Right lobe of liver (tissue), 6 donors: ENCODE measurements at places on chromosomes 13 and 19. TPM values are rescaled to one million over a fixed set of nuclear protein-coding genes. Genes with fewer than 3 reads are reported as not detected.

The ZNF773 gene
- 2.6 TPM for total RNA-seq

The FFAR2 gene
- total RNA-seq, result 0.64 TPM

The NDUFA13 gene
- 28.3 TPM for total RNA-seq

The GNA15 gene
- 0.31 TPM for total RNA-seq

The ZNF224 gene
- 13.6 TPM for total RNA-seq

The TPTE2 gene
- total RNA-seq, result not detected

The ERCC2 gene
- 13.7 TPM for total RNA-seq

The SMIM44 gene
- not detected for total RNA-seq

- H3K27ac ChIP-seq, result no peak overlapping the region
- H3K4me3 ChIP-seq, result no peak overlapping the region
- H3K27me3 ChIP-seq, result no peaks in the 10 kb centered on the region
- no peak for DNase-seq
- no peaks in the 10 kb centered on the region for H3K36me3 ChIP-seq
Observed at GRCh38 chr13:44240611-44241145, 132.9 kb upstream of the SERP2 start.

GRCh38 chr19:8528500-8528899 lies 14.5 kb upstream of the ZNF414 start:
- H3K36me3 ChIP-seq, result no peaks in the 10 kb centered on the region
- H3K27me3 ChIP-seq, result no peaks in the 10 kb centered on the region
- H3K4me3 ChIP-seq, result no peak overlapping the region
- H3K4me1 ChIP-seq, result no peaks in the 10 kb centered on the region
- no peak for DNase-seq

- DNase-seq, result no peak
- no peak overlapping the region for H3K4me3 ChIP-seq
- no peaks in the 10 kb centered on the region for H3K4me1 ChIP-seq
- no peak overlapping the region for H3K27ac ChIP-seq
- no peaks in the 10 kb centered on the region for H3K27me3 ChIP-seq
Observed at GRCh38 chr13:25871389-25872125, 180.3 kb downstream of the SHISA2 start.

GRCh38 chr13:98150832-98151479 lies 8.1 kb downstream of the FARP1 start:
- no peaks in the 10 kb centered on the region for H3K27me3 ChIP-seq
- no peak for DNase-seq
- no peak overlapping the region for H3K4me3 ChIP-seq
- H3K27ac ChIP-seq, result no peak overlapping the region
- H3K4me1 ChIP-seq, result no peaks in the 10 kb centered on the region

DNA sequence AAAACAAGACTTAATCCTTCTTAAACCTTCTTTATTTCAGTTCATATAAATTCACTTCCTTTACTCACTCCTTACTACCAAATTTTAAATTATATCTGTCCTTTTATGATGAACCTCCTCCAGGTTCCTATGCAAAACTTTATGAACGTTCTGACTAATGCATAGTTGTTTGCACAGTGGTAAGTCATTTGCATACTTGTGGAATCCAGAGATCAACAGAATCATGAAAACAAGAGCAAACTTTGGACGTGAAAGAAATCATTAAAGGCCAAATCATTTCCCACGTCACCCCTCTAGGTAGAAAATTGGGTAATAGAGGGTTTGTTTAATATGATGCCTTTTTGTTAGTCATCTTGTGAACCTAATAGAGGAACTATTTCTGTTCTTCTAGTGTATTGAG lies 32.3 kb upstream of the MYCBP2 start:
- peaks cover 12% of the 10 kb centered on the region for H3K4me1 ChIP-seq
- H3K27me3 ChIP-seq, result no peaks in the 10 kb centered on the region
- no peak overlapping the region for H3K27ac ChIP-seq
- no peaks in the 10 kb centered on the region for H3K36me3 ChIP-seq
- H3K4me3 ChIP-seq, result no peak overlapping the region

GRCh38 chr13:59906413-59907049 lies 257.2 kb downstream of the DIAPH3 start:
- H3K27me3 ChIP-seq, result no peaks in the 10 kb centered on the region
- no peaks in the 10 kb centered on the region for H3K4me1 ChIP-seq
- H3K27ac ChIP-seq, result no peak overlapping the region
- DNase-seq, result no peak
- H3K4me3 ChIP-seq, result no peak overlapping the region

GRCh38 chr13:26074706-26075105 lies 22.9 kb upstream of the SHISA2 start:
- DNase-seq, result no peak
- no peak overlapping the region for H3K4me3 ChIP-seq
- H3K36me3 ChIP-seq, result no peaks in the 10 kb centered on the region
- H3K27ac ChIP-seq, result no peak overlapping the region
- no peaks in the 10 kb centered on the region for H3K27me3 ChIP-seq
- H3K4me1 ChIP-seq, result no peaks in the 10 kb centered on the region

GRCh38 chr19:46356149-46357055 lies 9.5 kb downstream of the PPP5C start:
- no peak for DNase-seq
- no peak overlapping the region for H3K4me3 ChIP-seq
- peak overlapping the region; percentile 80 for H3K27ac ChIP-seq
- H3K36me3 ChIP-seq, result peaks cover 12% of the 10 kb centered on the region

DNA sequence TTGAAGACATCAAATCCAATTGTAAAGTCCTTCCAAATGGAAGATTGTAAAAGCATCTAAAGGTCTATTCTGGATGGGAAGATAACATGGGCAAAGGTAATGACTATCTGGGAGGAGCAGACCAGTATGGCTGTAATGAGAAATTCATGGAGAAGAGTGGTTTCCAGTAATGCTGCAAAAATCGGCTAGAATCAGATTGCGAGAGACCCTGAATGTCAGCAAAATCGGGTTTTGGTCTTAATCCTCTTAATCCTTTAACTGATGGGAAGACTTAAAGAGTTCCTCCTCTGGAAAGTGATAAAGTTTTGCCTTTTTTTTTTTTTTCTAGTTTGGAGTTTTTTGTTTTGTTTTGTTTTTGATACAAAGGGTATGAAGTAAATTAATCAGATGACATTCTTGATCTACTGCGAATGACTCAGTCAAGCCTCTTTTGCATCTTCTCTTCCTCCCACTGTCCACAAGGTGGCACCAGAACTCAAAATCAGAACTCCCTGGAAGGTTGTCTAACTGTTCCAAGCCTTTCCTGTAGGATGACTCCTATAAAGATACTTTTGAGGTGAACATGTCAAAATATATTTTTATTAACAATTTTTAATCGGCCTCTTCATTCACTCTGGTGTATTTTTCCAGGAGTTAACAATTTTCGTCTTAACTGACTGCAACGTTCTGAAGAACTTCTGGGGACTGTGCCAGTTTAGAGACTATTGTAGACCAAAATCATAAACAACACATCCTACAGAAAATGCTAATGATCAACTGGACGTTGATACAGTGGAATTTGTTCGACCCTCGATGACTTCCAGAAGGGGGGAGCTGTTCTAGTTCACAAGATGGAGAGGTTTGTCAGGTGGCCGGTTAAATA lies 213.3 kb upstream of the MIR17HG start:
- no peaks in the 10 kb centered on the region for H3K36me3 ChIP-seq
- H3K4me3 ChIP-seq, result no peak overlapping the region
- no peaks in the 10 kb centered on the region for H3K27me3 ChIP-seq
- no peaks in the 10 kb centered on the region for H3K4me1 ChIP-seq

- no peak overlapping the region for H3K4me3 ChIP-seq
- H3K36me3 ChIP-seq, result no peaks in the 10 kb centered on the region
- no peak for DNase-seq
- no peaks in the 10 kb centered on the region for H3K27me3 ChIP-seq
Observed at GRCh38 chr13:30800107-30800506, 64.8 kb downstream of the ALOX5AP start.

DNA sequence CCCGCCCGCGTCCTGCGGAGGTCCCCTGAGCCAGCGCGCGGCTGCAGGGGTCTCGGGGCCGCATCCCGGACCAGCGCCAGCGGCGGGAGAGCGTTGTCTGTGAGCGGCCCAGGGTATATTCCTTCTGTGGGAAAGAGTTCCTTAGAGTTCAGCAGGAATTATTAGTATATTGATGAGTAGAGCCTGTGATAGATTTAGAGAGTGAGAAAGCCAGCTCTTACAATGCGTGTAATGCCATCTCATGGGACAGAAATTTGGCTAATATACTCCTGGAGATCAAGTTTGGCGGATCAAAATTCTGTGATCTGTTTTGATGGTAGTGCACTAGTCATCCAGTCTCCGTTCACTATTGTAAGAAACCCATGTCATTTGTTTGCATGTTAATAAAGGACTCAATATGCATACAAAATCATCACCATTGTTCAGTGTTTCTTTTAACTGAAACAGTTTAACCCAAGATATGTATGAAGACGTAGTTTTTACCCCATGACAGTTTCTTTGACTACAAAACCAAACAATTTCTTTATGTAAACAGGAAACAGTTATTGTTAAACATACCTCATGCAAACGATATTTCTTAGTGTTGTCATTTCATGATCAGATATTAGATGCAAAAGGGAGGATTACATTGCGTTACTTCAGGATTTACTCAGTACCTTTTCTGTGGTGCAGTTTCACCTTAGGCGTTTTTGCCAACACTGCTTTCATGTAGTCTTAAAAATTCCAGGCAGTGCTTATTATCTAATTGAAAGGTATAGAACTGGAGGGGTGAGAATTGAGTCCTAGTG lies 9.9 kb downstream of the TNFRSF19 start:
- H3K27me3 ChIP-seq, result no peaks in the 10 kb centered on the region
- no peak for DNase-seq
- H3K36me3 ChIP-seq, result no peaks in the 10 kb centered on the region
- no peak overlapping the region for H3K27ac ChIP-seq
- H3K4me3 ChIP-seq, result peak overlapping the region; percentile 86
- no peaks in the 10 kb centered on the region for H3K4me1 ChIP-seq

- H3K27me3 ChIP-seq, result no peaks in the 10 kb centered on the region
- no peak for DNase-seq
- H3K36me3 ChIP-seq, result no peaks in the 10 kb centered on the region
- no peak overlapping the region for H3K27ac ChIP-seq
Observed at GRCh38 chr13:37878921-37879320, 9.3 kb upstream of the TRPC4 start.

DNA sequence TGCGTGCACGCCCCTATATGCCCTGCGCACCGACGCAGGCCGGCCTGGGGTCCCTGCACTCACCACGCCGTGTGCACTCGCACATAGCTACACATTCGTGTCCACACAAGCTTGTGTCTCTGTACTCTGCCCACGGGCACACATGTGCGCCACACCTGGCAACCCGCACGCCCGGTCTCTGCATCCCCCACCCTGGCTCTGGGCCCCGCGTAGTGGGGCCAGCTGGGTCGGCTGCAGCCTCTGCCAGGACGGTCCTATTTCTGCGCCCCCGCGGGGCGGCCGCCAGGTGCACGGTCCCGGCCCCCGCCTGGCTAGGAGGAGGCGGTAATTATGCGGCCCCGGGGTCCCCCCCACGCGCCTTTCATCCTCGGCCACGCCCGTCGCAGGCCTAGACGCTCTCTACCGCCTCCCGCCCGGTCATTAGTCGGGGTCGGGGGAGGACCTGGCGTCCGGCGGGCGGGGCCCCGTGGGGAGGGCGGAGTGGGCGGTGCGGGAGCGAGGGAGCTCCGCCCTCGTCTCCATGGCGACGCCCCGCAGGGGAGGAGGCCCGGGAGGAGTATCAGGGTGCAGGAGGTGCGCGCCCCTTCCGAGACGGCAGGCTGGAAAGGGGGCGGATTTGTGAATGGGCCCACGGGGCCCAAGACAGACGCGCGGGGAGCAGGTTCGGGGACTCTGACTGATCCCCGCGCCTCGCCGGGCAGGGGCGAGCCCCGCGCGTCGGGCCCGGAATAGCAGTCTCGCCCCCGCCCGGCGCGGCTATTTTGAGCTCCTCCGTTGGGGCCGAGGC lies 2.8 kb upstream of the CIRBP start:
- H3K27ac ChIP-seq, result peak overlapping the region; percentile 47
- peak; percentile 96 for DNase-seq
- H3K27me3 ChIP-seq, result no peaks in the 10 kb centered on the region
- H3K4me1 ChIP-seq, result peaks cover 46% of the 10 kb centered on the region
- H3K36me3 ChIP-seq, result peaks cover 3% of the 10 kb centered on the region

DNA sequence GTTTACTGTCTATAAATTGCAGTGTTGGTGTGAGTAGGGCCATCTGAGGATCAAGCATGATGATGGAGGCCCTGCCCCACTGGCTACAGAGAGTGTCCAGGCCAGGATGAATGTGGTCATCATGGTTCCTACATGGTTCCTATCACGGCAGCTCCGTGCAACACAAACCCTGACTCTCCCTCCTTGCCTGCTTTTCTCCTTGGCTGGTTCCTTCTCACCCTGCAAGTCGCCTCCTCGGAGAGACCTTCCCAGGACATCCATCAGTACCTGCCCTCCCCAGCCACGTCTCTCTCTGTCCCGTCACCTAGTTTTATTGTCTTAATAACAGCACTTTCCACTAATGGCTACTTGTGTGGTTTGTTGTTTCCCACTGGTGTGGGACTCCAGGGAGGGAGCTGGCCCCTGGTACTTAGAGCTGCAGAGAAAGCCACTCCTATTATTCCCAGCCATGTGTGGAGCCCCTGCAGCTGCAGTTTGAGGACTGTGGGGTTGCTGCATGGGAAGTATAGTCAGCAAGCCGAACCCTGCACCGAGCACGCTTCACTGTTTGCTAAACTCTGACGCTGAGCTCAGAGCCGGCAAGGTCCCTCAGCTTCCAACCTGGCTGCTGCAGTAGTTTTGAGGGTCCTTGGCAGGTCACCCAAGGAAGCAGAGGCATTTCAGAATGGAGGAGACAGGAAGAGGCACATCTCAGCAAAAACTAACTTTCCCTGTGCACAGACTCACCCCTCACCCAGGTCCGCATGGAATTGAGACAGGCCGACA lies 146.4 kb upstream of the VSTM2B start:
- H3K4me1 ChIP-seq, result no peaks in the 10 kb centered on the region
- peak; percentile 17 for DNase-seq
- H3K27ac ChIP-seq, result no peak overlapping the region

- no peak overlapping the region for H3K4me3 ChIP-seq
- H3K4me1 ChIP-seq, result no peaks in the 10 kb centered on the region
- H3K27ac ChIP-seq, result no peak overlapping the region
- no peak for DNase-seq
- H3K36me3 ChIP-seq, result no peaks in the 10 kb centered on the region
Observed at GRCh38 chr19:55223291-55224037, 5.1 kb downstream of the TMEM86B start.

DNA sequence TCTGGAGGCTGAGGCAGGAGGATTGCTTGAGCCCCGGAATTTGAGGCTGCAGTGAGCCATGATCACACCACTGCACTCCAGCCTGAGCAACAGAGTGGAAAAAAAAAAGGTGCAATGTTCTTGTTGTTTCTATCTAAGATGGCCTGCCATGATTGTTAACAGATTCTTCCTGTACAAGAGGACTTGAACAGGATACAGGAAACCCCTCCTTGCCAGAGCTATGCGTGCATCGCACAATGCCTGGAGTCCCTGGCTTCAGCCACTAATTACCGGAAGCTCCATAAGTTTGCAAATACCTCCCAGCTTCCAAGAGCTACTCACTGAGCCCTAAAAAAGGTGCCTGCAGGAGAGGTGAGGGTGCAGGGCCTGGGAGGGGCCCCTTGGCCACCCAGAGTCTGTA lies 13.1 kb upstream of the HIF3A start:
- H3K4me1 ChIP-seq, result no peaks in the 10 kb centered on the region
- H3K27ac ChIP-seq, result no peak overlapping the region
- no peaks in the 10 kb centered on the region for H3K36me3 ChIP-seq
- H3K4me3 ChIP-seq, result no peak overlapping the region
- no peak for DNase-seq

- no peak overlapping the region for H3K4me3 ChIP-seq
- DNase-seq, result no peak
- no peaks in the 10 kb centered on the region for H3K27me3 ChIP-seq
- no peak overlapping the region for H3K27ac ChIP-seq
Observed at GRCh38 chr13:82800391-82800790, 1081.9 kb downstream of the SLITRK1 start.

GRCh38 chr19:55196803-55197202 lies 12.5 kb downstream of the PTPRH start:
- H3K27me3 ChIP-seq, result no peaks in the 10 kb centered on the region
- no peak overlapping the region for H3K27ac ChIP-seq
- H3K36me3 ChIP-seq, result no peaks in the 10 kb centered on the region
